Activated T-helper 1 cell treated with Interleukin-2 at 50 U/mL for 16 hours (primary cell): ENCODE measurements at places on chromosomes 5 and 9.

- DNase-seq, result no peak
These were observed 81.6 kb downstream of the NDUFS4 start for GRCh38 chr5:53642061-53642460.

DNA sequence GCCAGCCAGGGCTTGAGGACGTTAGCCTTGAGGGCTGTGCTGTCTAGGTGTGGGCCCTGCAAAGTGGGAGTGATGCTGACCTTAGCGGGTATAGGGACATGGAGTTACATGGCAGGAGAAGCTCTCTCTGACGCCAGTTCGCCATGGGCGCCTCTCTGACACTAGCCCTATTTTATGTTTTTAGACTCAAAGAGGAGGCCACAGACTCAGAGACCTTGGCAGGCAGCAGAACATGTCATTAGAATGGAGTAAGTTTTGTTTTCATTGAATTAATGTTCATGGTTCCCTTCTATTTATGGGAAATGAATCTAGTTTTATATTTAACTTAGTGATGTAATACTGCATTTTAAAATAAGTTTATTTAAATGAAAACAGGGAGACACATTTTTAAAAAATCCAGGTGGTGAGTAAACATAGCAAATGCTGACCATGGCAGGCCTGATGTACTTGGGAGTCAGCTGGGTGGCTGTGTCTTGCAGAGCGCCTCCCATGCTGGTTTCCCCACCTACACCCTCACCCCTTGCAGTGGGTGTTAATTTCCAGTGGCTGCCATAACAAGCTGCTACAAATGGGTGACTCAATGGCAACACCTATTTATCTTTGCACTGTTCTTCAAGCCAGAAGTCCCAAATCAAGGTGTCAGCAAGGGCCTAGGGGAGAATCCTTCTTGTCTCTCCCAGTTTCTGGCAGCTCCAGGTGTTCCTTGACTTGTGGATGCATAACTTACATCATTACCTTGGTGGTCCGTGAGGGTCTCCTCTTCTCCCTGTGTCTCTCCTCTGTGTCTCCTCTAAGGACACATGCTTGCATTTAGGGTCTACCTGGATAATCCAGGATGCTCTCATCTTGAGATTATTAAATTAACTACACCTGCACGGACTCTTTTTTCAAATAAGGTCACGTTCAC lies 25.6 kb upstream of the GFPT2 start:
- no peak for DNase-seq

- DNase-seq, result no peak
These were observed 23.9 kb upstream of the FANCC start for GRCh38 chr9:95341293-95341962.

GRCh38 chr9:134492721-134493460 lies 148.7 kb upstream of the COL5A1 start:
- no peak for DNase-seq

- DNase-seq, result no peak
These were observed 4.5 kb upstream of the PCA3 start for GRCh38 chr9:76759732-76760131.

GRCh38 chr5:103450333-103451061 lies 112.1 kb downstream of the NUDT12 start:
- DNase-seq, result no peak

DNA sequence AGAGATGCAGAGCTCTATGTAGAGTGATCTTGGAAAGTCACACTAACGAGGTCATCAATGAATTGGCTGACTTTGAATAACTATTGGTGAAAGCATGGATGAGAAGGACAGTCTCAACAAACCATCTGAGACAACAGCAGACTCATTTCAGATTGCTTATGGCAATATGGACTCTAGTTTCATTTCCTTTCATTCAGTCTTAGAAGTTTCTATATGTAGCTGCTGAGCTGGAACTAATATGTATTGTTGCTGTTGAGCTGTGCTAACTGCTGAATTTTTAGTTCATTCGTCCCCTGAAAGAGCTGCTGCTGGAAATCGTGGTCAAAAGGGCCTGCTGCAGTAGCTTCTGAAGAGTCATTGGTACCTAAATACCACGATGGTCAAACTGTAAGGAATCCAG lies 31.3 kb downstream of the TNFSF15 start:
- no peak for DNase-seq

GRCh38 chr9:17060450-17060849 lies 74.4 kb upstream of the CNTLN start:
- DNase-seq, result no peak

DNA sequence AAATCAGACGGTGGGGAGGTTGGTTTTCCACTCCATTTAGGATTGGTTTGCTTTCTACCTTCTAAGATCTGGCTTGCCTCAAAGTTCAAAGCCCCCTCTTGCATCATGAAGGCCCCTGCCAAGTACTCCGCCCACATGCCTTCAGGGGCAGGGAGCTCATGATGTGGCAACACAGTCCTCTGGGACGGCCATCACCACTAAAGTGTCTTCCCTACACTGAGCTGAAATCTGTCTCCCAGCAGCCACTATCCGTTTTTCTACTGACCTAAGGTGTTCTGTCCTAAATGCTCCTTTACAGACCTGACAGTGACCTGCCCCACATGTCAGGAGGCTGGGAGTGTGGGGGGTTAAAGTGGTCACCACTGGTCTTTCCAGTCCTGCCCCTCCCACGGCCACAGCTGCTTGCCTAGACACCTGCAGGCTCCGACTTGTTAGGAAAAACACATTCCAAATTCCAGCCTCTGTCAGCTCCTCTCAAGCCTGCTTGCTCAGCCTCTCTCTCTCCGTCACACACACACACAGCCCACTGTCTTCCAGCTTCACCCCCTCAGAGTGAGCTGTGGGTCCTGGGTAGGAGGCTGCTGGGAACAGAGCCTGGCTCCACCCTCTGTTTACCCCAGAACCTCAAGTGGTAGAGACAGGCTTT lies 44.9 kb downstream of the SHB start:
- DNase-seq, result no peak

DNA sequence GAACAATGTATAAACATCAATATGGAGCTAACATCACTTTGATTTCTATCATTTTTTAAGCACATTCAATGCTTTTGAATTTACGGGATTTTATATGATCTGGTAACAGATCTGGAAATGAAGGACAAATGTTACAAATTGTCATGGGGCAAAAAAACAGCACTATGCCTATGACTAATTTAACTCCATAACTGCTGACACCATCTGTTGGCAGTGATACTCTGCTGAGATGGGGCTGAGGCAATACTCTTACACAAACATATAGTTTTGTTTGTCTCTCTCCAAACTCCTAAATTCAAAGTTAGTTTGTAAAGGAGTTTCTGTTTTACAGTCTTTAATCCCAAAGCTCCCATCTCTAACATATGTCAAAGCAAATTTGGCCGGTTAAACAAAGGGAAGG lies 132.5 kb upstream of the FER start:
- no peak for DNase-seq

GRCh38 chr9:133780404-133780945 lies 42.3 kb upstream of the SARDH start:
- DNase-seq, result no peak

DNA sequence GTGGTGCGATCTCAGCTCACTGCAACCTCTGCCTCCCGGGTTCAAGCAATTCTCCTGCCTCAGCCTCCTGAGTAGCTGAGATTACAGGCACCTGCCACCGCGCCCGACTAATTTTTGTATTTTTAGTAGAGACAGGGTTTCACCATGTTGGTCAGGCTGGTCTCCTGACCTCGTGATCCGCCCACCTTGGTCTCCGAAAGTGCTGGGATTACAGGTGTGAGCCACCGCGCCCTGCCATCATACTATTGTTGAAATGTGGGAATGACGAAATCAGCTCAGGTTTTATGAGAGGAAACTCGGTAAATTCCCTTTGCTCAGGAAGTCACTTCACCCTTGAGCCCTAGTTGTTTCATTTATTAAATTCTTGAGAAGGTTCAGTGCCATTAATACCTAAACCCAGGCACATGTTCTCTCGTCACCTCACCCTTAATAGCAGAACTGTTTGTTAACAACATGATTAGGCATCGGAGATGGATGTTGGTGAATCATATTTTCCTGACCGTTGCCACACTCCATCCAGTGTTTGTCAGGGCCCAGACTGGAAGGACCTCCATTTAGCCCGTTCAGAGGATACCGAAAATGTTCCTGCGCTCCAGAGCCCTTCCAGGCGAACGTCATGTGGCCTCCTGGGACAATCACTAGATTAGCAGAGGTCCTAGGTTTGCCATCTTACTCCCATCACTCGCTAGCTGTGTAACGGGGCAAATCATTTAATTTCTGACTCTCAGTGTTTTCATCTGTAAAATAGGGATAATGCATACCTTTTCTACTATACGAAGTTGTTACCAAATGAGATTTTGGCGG lies 20.0 kb upstream of the CREBRF start:
- no peak for DNase-seq
